ENCODE measurements at places on chromosomes 2 and 18.

- DNase-seq, result no peak
Measured at GRCh38 chr2:182301093-182301492, 125.7 kb downstream of the PDE1A start.

GRCh38 chr2:227377467-227378351, 1.4 kb downstream of the TM4SF20 start:
- no peak for DNase-seq

- no peak for DNase-seq
Measured at GRCh38 chr2:88603146-88603545, 24.1 kb downstream of the EIF2AK3 start.

- DNase-seq, result no peak
Measured at GRCh38 chr2:238409341-238410199, 17.2 kb upstream of the ASB1 start.

DNA sequence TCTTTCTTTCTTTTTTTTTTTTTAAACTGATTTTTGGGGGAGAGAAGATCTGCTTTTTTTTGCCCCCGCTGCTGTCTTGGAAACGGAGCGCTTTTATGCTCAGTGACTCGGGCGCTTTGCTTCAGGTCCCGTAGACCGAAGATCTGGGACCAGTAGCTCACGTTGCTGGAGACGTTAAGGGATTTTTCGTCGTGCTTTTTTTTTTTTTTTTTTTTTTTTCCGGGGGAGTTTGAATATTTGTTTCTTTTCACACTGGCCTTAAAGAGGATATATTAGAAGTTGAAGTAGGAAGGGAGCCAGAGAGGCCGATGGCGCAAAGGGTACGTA, 587 bp downstream of the MEIS1 start:
- no peak for DNase-seq

GRCh38 chr18:35635170-35635569, 53.6 kb downstream of the GALNT1 start:
- no peak for DNase-seq

DNA sequence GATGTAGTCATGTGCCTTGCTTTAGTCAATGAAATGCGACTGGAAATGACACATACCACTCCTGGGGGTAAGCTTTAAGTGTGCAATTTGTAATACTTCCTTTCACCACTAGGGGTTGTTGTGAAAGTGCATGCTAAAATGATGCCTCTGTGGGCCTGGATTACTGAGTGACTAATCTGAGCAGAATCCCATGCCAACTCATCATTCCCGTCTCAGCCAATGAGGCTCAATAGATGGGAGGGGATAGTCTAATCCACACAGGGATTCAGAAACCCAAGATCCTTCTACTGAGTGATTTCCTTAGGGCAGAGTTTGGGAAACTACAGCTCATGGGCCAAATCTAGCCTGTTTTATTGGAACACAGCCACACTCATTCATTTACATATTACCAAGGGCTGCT, 54.0 kb downstream of the HRH4 start:
- DNase-seq, result no peak

DNA sequence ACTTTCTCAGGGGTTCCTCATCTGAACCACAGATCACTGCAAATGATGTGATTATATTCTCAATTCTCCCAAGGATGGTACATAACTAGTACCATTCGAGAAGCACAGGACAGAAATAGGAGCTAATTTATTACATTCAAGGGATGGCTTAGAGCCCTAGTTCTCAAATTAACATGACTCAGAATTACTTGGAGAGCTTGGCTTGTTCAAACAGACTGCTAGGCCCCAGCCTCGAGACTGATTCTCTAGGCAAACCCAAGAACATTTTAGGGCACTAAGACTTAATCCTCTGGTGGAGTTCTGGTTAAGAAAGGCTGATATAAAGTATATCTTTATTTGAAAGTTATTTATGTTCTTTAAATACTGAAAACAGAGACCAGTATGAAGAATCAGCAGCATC, 35.8 kb downstream of the HIBCH start:
- DNase-seq, result no peak
